Activated CD4-positive, alpha-beta T cell treated with anti-CD3 and anti-CD28 coated beads, Interleukin-10, Interleukin-2, amounts not matched to agents 100 ng/mL and 50 ng/mL, durations not matched to agents 16 hours and 8 hours (primary cell): ENCODE measurements at places on chromosomes 5 and 9.

- no peak for DNase-seq
These were observed 129.3 kb downstream of the GCNT1 start for GRCh38 chr9:76588316-76588715.

DNA sequence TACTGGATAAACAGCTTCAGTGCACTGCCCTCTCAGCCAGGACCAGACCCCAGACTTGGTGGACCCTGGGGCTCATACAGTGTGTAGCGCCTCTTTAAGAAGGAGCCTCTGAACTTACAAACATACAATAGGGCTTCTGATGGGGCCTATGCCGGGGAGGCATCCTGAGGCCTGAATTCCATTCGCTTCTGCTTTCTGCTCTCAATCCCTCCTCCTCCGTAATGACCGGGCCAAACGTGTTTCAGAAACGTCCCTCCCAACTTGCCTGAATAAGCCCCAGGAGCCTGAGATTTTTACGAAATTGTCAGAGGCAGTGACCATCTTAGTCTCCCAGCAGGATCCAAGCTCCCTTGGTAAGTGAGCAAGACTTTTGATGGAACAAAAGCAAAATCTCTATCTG is 128.1 kb upstream of the BOD1 start:
- DNase-seq = no peak

DNA sequence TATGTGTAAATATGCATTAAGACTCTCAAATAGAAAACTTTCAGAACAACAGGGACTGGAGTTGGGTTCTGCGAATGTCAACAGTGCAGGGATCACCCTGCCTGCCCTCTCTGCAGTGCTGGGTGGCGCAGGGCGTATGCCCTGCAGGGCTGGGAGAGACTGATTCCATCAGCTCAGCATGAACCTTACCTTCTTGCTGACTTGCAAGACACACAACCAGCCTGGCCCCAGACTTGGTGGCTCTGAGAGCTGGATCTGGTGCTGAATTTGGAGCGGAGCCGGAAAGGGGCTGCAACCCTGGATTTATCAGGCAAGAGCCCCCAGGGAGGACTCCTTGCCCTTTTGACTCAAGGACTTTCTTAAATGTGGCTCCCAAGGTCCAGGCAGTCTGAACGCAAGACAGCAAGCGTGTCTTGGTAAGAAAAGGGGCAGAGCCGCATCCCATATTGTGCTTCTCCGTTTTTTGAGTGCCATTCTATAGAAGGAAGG is 376.0 kb upstream of the IRX2 start:
- no peak for DNase-seq

DNA sequence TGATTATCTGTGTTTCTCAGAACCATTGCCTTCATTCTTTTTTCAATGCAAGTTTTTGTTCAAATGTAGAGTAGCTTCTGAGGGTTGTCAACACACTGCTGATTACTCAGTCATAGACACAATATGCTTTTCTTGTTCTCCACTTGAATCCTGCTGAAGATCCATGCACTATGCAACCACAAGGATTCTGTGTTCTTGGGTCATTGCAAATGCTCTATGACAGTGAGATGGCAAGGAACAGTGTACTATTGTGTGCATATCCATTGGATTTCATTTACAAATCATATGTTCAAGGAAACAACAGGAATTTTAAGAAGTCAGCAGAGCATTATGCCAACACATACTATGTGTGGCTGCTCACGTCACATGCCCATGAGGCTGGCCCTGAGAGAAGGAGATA is 1590.2 kb downstream of the EFNA5 start:
- no peak for DNase-seq

- no peak for DNase-seq
These were observed 471.8 kb downstream of the BNC2 start for GRCh38 chr9:16398691-16399090.

GRCh38 chr9:102642651-102643050 is 352.5 kb upstream of the CYLC2 start:
- DNase-seq = no peak

DNA sequence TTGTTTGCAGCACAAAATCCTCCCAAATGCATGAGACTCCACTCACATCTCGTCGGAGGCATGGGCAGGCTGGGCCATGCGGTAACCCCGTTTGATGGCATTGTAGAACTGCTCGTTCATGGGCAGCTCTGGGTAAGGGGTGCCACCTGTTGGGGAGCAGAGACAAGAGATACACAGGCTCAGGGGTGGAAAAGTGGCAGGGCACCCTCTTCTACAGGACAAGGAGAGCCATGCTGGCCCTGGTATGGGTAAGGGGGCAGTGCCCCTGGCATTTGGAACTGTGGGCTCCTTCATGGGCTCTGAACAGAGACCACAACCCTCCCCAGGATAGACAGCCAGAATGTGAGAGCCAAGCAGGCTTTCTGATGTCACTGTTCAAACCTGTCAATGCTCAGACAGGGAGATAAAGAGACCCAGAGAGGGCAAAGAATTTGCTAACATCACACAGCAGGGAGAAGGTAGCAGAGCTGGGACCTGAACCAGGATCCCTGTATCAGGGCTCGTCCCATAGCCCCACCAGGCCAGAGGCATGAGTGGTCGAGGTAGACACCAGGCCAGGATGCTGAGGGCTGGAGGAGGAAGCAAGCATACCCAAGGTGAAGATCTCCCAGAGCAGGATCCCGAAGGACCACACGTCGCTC is 33.2 kb upstream of the CSF1R start:
- peak; percentile 18 for DNase-seq

DNA sequence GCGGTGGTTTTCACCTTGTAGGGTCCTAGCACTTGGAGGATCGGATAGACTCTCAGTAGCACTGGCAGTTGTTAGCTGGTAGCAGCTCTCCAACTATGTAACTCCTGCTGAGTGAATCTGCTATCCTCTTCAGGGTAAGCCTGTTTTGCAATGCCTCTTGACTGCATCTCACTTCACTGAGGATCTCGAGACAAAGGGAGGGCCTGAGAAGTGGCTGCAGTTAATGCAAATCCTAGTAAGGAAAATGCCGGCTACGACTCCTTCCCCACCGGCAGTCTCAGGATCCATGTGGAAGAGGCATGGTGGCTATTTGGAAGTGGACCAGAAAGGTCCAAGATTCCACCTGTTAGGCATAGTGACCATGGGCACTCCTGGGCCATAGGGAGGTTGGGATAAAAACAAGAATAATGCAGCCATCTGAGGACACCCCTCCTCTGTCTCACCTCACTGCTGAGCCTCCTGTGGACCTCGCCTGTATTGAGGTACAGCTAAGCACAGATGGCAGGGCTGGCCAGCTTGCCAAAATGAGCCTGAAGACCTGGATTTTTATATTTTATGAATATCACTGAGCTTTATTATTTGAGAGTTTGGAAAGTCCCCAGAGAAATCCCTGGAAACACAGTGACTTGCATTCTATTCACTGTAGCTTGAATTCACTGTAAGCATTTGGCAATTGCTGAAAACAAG is 146.0 kb downstream of the LIFR start:
- DNase-seq = no peak

GRCh38 chr9:28892538-28892937 is 1319.3 kb upstream of the C9orf72 start:
- DNase-seq = no peak

- no peak for DNase-seq
These were observed 134.1 kb downstream of the SEMA6A start for GRCh38 chr5:116440457-116441001.

DNA sequence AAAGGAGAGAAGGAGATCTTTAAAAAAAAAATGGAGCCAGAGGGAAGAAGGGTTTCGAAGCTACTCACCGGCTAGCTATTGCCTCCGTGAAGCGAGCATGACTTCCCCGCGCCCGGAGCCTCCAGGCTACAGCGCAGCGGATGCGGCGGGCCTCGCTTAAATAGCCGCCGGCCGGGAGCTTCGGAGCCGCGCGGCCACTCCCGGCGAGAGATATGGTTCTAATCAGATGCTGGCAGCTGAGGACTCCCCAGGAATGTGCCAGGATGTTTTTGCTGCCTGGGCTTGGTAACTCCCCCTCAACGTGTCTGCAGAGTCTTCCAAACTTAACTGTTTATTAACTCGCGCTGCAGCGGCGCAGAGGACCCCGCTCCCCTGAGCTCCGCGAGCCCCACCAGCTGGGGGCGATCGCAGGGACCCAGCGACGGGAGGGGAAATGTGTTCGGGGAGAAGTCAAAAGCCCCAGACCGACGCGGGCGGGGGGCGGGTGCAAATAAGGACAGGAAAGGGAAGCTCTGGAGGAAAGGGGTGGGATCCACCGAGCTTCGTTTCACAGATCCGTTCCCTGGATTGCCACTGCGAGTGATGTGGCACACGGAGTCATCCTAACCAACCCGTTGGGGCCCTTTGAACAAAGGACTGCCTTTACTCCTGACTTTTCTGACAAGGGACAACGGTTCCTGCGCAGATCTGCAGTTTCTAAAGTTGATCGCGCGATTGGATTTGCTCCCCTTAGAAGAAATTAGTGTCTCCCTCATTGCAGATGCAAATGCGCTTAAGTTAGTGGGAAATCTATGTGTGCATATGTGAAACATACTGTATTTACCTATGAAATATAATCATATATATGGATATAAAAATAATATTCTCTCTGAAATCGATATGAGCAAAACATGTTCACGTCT is at the start of gene DAB2:
TSS of gene DAB2 (minus strand) at position 245 of the 902 bp plus-strand sequence. CDS start 30,660 bp downstream, outside the sequence.
- DNase-seq = peak; percentile 34

GRCh38 chr9:113631137-113631765 is 167.7 kb downstream of the RGS3 start:
- no peak for DNase-seq
